Liver (tissue), 10 donors: ENCODE measurements at places on chromosomes 4 and X.
A peak's percentile ranks its signal among the peaks of the same experiment; 100 is the strongest.

DNA sequence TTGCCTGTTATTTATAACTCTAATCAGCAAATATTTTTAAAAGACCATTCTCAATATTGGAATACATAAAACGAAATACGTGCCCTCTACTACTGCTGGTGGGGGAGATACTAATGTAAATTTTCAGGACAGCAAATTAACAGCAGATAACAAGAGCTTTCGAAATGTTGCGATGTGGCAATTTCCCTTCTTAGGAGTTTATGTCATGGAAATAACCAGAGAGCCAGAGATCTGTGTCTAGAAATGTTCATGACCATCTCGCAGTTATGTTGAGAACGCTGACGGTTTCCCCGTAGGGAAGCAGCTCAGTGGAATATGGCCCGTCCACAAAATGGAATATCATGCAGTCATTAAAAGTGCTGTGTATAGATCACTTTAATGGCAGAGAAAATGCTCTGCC is 238.4 kb upstream of the PSAPL1 start:
- DNase-seq: no peak

GRCh38 chrX:55731826-55732225 is 14.3 kb downstream of the RRAGB start:
- no peak for DNase-seq

DNA sequence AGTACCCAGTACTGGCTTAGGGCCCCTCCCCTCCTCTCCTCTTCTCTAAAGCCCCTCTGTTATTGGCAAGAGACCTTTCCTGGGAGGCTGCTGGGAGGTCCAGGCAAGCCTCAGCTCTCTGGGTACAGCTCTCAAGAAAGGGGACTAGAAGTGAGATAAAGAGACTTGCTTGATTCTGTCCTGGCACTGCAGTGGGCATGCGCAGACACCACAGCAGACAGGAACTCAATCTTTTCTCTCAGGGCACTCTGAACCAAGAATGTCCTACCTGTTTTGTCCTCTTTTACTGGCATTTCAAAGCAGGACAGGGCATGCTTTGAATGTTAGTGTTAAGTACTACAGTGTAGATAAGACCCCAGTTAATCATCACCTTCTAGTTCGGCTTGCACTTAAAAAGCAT is 74.9 kb downstream of the NYX start:
- DNase-seq: no peak

DNA sequence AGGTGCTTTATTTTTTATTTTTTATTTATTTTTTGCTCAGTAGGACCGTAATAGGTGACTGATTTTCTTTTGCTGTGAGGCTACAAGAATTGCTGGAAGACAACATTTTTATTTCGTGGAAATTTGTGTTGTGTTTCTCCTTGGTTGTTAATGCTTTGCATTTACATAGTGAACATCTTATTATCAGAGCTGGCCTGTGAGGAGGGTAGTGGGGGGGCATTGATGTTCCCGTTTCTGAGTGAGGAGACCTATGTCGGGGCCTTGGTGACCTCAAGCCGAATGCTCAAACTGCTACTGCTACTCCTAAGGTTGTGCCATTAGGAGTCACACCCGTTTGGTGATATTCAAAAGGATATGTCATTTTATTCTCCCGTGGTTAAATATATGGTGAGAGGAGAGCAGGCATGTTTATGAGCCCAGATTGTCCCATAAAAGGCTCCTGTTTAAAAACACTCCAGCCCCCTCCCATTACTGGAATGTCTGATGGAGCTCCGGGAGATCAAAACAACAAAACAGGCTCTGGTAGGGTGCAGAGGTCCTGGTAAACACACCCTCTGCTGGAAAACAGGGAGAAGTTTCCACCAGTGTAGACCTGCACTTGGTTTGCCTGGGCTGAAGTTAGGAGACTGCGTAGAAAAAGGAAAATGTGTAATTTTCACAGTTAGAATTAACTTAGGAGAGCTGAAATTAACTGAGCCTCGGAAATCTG is 5.6 kb downstream of the PDGFRA start:
- DNase-seq: no peak

DNA sequence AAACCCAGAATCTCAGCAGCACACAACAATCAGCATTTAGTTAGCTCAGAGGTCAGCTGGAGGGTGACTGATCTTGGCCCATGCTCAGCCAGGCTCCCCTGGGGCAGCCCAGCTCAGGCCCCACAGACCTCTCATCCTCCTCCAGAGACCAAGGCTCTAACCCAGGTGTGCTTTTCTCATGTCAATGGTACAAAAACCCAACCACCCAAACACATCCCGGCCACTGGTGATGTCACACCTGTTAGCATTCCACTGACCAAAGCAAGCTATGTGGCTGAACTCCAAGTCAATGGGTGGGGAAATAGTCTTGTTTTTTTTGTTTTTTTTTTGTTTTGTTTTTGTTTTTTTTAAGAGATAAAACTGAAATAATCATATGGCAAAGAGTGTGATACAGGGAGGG is 77.5 kb downstream of the CYTL1 start:
- peak; percentile 16 for DNase-seq

GRCh38 chr4:138307319-138307718 is 65.2 kb upstream of the SLC7A11 start:
- DNase-seq: no peak

- DNase-seq: no peak
These were observed 3.9 kb upstream of the CTAG2 start for GRCh38 chrX:154657226-154657805.

DNA sequence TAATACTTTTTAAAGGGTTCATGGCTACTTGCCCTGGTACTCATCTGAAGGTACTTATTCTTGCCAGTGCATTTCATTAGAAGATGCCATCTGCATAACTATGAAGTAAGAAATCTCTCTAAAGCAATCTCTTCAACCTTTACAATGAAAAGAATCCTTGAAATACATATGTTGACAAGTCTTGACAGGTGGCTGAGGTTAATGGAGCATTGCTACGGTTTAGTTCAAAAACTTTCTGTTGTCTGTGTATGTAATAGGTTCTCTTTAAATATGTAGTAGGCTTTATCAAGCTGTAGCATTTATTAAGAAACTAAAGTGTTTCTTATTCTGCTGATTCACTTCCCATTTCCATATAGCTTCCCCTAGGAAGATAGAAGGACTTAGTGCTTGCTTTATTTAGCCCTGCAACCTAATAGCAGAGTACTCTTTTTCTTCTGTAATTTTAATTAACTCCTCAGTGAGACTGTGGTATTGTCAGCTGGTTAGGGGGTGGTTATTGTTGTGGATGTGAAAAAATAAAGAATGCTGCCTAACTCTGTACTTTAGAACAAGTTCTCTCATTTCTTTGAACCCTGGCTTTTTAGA is 39.3 kb downstream of the SLAIN2 start:
- DNase-seq: no peak

DNA sequence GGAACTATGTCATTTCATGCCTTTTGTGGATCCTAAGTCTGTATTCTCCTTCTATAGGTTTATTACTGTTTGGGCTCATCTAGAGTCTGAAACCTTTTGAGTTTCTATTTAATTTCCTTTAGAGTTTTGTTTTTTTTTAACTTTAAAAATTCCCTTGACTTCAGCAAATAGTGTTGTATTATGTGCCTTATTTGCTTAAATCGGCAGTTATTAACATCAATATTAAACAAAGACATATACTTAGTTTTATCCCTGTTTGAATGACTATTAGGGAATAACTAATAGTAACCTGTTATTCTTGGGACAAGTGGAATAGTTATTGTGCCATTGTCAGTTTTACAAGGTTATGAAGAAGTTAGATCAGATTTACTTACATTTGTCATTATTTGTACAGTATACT is 112.8 kb upstream of the NUDT6 start:
- DNase-seq: no peak

DNA sequence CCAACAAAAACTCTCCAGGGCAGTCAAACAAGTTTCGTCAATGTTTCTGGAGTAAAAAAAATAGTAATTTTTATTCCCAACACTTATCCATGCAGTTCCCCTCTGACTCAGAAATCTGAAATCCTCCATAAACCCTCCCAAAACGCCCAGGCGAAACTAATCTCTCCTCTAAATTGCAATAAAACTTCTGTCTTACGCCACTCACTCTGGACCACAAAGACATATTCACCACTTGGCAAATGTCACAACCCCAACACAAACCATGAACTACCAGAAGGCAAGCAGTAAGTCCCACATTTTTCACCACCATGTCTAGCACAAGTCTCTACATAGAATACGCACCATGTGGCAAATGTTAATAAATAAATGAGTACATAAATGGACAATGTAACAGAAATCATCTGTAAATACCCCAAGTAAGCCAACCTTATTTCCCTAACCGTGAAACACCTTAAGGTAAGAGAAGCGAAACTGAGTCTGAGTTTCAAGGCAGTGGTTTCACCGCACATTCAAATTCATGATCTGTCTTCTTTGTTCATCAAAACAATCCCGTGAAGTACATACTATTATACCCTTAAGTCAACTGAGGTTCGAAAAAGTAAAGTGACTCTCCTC is 1.6 kb downstream of the PAPSS1 start:
- no peak for DNase-seq

- DNase-seq: no peak
These were observed 52.2 kb downstream of the NALF2 start for GRCh38 chrX:69556060-69557011.

- no peak for DNase-seq
These were observed 58.2 kb upstream of the GPC4 start for GRCh38 chrX:133473451-133473850.

DNA sequence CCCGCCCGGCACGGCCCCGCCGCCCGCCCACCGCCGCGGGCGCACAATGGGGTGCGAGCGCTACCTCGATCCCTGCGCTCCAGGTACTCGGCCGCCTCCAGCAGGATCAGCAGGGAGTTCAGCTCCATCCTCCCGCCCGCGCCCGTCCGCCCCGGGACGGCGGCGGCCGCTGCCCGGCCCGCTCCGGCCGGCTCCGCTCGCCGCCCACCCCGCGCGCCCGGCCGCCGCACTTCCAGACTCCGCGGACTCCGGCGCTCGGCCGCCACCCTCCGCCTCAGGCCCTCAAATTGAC is at the start of gene MXD4:
Gene MXD4 (minus strand): TSS at position 257 of the 292 bp plus-strand sequence. CDS start 129 bp downstream, at position 128.
- DNase-seq: no peak

DNA sequence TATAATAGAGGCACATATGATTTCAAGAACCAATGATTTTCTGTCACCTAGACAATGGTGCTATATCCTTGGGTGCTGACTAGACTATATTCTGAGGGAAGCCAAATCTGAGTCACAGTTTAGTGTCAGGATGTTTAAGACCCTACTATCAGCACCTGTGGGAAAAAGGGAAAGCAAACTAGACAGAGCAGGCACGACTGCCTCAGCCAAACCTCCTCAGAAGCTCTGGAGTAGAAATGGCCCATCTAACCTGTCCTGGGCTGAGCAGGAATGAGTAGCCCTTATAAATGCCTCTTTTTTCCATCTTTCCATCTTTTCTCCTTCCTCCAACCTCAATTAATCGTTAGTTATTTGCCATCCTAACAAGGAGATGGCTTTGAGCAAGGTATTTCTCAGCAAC is 80.4 kb upstream of the TECRL start:
- DNase-seq: no peak

- DNase-seq: no peak
These were observed 497.5 kb downstream of the INPP4B start for GRCh38 chr4:142348613-142349021.

GRCh38 chr4:137253949-137254348 is 278.3 kb downstream of the PCDH18 start:
- no peak for DNase-seq

DNA sequence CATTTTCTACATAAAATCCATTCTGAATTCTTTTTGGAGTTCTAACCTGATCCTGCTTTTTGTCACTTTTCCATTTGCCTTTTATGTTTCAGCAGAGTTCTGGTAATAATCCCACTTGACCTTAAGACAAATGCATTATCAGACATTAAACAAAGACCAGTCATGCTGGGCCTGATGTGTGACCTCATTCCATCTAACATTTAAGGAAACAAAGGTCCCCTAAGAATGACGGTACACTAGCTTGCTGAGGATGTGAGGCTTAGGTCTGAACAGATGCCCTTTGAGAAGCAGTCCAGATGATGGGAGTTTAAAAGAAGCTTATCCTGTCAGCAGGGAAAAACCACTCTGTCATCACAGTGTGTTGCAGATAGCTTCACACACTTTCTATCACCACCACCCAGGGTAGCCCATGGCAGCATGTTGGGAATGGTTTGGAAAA is 38.1 kb upstream of the PDE5A start:
- DNase-seq: no peak

DNA sequence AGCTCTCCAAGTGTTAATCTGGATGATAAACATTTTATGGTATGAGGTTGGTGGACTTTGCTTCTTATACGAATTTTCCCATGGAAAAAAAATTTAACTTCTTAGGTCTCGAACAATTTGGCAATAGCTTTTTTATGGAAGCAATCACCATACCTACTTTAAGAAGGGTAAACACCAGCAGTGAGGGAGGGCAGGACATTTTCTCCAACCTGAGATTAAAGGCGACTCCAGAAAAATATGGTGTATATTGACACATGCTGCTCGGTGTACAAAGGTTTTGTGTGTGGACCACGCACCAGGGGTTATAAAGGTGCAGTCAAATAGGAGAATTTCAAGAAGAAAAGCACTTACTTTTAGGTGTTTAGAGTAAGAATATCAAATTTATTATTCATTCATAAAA is 34.2 kb upstream of the SULT1E1 start:
- DNase-seq: no peak

GRCh38 chr4:151930372-151930771 is 169.6 kb upstream of the GATB start:
- no peak for DNase-seq

GRCh38 chrX:149079805-149080406 is 425.2 kb downstream of the IDS start:
- DNase-seq: no peak

DNA sequence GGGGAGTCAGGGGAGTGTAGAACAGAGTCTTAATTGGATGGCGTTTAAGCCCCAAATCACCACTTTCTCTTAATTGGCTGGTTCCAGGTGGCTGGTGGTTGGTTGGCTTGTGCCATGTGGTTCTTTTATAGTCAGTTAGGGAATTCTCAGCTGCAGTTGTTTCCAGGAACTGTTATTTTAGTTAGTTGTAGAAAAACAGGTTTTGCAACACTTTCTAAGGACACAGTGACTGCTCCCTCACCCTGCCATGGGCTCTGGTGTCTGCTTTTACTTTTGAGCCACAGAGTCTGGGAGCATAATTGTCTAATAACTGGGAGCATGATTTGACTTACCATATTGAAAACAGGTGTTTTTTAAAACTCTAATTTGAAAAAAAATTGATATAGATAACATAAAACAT is 75.8 kb upstream of the PCDH18 start:
- no peak for DNase-seq

GRCh38 chr4:2879026-2879425 is 35.4 kb downstream of the ADD1 start:
- no peak for DNase-seq

GRCh38 chrX:148523303-148524080 is 23.1 kb downstream of the AFF2 start:
- no peak for DNase-seq

DNA sequence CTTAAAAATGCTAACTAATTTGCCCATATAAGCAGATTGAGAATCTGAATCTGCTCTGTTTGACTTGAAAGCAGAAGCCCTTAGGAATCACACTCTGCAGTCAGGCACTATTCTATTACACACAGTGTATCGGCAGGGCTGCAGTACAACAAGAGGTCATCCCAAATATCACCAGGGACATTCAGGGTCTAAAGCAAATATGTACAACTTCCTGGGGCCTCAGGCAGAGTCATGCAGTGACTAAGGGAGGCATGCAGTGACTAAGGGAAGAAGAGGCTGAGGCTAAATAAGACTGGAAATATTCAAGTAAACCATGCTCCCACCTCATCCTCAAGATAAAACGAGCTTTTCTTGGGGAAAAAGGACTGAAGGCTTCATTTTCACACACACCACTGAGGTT is 20.9 kb downstream of the MAPK10 start:
- no peak for DNase-seq
